CD4-positive, alpha-beta memory T cell (primary cell): ENCODE measurements at places on chromosomes 11 and 22.

DNA sequence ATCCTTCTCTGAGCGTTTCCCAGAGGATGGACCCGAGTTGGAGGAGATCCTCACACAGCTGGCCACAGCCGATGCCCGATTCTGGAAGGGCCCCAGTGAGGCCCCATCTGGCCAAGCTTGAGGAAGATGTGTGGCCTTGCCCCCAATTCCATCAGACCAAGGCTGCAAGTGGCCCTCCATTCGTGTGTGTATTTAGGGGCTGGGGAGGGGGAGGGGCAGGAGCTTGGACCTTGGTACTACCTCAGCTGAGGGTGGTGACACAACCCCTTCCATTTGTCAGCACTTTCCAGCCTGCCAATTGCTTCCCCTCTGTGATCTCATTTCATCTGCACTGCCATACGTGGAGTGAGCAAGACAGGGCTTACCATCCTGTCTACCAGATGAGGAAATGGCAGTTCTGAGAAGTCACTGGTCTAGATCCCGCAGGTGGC, 1.3 kb upstream of the BBS1 start:
- H3K4me1 ChIP-seq = peaks cover 18% of the 10 kb centered on the region
- no peak overlapping the region for H3K27ac ChIP-seq
- no peak for DNase-seq
- peaks cover 10% of the 10 kb centered on the region for H3K36me3 ChIP-seq
- no peaks in the 10 kb centered on the region for H3K27me3 ChIP-seq
- H3K4me3 ChIP-seq = no peak overlapping the region

GRCh38 chr11:86228269-86229038, 16.1 kb upstream of the EED start:
- DNase-seq = no peak
- H3K27me3 ChIP-seq = no peaks in the 10 kb centered on the region
- H3K36me3 ChIP-seq = no peaks in the 10 kb centered on the region
- H3K4me1 ChIP-seq = no peaks in the 10 kb centered on the region
- H3K27ac ChIP-seq = no peak overlapping the region
- H3K4me3 ChIP-seq = no peak overlapping the region

GRCh38 chr22:19176175-19176643, 2.3 kb downstream of the SLC25A1 start:
- no peak for DNase-seq
- H3K27me3 ChIP-seq = no peaks in the 10 kb centered on the region
- H3K4me3 ChIP-seq = no peak overlapping the region
- H3K27ac ChIP-seq = no peak overlapping the region

DNA sequence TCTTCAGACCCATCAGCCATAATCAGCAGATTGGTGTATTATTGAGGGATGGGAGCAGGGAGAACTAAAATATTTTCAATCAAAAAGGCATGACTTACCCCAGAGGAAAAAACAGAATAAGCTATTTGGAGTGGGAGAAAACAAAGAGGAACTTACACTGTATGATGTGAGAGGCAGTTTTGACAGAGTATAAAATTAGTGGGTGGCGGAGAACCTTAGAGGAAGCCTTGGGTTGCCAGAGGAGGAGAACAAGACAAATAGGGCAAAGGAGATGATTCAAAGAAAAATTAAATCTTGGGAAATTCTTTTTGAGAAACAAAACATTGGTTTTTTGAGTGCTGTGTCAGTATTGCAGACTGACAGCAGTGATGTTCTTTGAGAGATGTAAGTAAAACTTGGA, 285.0 kb downstream of the C11orf87 start:
- no peaks in the 10 kb centered on the region for H3K4me1 ChIP-seq
- no peak overlapping the region for H3K4me3 ChIP-seq
- DNase-seq = no peak

- no peak overlapping the region for H3K27ac ChIP-seq
- no peaks in the 10 kb centered on the region for H3K36me3 ChIP-seq
- H3K4me3 ChIP-seq = no peak overlapping the region
- H3K4me1 ChIP-seq = peaks cover 86% of the 10 kb centered on the region
- no peak for DNase-seq
Measured at GRCh38 chr22:22817468-22818201, 70.0 kb upstream of the IGLL5 start.

GRCh38 chr11:69715446-69715845, 11.6 kb upstream of the FGF19 start:
- DNase-seq = no peak
- no peak overlapping the region for H3K27ac ChIP-seq
- H3K4me1 ChIP-seq = peaks cover 12% of the 10 kb centered on the region
- H3K36me3 ChIP-seq = no peaks in the 10 kb centered on the region

- no peaks in the 10 kb centered on the region for H3K36me3 ChIP-seq
- no peaks in the 10 kb centered on the region for H3K4me1 ChIP-seq
- H3K27ac ChIP-seq = no peak overlapping the region
- H3K4me3 ChIP-seq = no peak overlapping the region
Measured at GRCh38 chr22:37008365-37008764, 10.9 kb downstream of the TST start.

DNA sequence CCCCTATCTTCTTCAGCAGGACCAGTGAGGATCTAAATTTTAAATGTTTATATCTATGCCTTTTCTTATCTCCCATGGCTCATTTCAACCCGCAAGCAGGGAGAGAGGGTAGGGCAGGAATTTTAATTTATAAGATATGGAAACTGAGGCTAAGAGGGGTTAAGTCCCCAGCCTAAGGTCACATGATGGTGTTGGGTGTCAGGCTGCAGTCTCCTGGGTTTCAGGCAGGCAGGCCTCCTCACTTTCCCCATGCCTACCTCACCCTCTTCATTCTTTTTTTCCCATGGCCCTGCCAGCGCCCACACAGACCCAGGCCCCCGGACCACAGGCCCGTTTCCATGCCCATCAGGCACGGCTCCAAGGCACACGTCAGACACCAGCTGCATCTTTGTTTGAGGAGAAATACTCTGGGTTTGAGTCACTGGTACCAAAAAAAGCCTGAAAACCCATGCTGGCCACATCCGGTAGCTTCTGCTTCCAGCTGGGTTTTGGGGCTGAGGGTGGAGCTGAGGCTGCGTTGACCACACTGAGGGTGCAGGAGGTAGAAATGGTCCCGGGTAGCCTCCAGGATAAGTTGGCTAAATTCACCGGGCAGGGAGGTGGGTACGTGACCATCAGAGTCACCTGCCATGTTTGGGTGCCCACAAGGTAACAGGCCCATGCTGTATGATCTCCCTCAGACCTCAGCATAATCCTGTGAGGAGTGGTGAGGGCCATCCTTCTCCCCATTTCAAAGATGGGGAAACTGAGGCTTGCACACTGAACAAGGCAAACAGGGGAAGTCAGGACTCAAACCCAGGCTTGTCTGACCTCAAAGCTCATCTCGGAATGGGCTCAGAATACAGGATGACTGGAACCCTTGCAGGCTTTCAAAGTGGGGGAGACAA, 7.5 kb downstream of the CRYBB1 start:
- DNase-seq = peak; percentile 11
- peaks cover 21% of the 10 kb centered on the region for H3K4me1 ChIP-seq
- H3K27me3 ChIP-seq = no peaks in the 10 kb centered on the region
- H3K4me3 ChIP-seq = no peak overlapping the region
- no peaks in the 10 kb centered on the region for H3K36me3 ChIP-seq
- no peak overlapping the region for H3K27ac ChIP-seq

DNA sequence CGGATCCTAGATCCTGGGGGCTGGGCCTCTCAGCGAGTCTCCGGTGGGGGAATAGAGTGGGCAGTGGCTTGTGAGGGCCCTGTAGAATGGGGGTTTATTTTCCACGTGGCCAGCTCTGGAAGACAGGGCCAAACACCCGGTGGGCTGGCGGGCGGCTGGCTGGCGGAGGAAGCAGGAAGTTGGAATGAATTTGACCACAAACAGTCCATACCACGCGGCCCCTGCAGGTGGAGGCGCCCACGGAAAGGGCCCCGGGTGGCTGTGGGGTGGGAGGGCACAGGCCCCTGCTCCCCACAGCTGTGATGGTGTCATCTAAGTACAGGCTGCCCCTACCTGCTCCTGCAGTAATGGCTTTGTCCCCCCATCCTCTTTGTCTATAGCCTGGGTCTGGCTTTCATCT, 15.1 kb downstream of the MCAT start:
- no peak overlapping the region for H3K27ac ChIP-seq
- no peaks in the 10 kb centered on the region for H3K36me3 ChIP-seq
- H3K27me3 ChIP-seq = no peaks in the 10 kb centered on the region
- DNase-seq = no peak
- no peaks in the 10 kb centered on the region for H3K4me1 ChIP-seq
- H3K4me3 ChIP-seq = no peak overlapping the region

- no peak overlapping the region for H3K27ac ChIP-seq
- H3K36me3 ChIP-seq = no peaks in the 10 kb centered on the region
- H3K27me3 ChIP-seq = no peaks in the 10 kb centered on the region
Measured at GRCh38 chr22:46563381-46564083, 26.1 kb upstream of the CELSR1 start.

DNA sequence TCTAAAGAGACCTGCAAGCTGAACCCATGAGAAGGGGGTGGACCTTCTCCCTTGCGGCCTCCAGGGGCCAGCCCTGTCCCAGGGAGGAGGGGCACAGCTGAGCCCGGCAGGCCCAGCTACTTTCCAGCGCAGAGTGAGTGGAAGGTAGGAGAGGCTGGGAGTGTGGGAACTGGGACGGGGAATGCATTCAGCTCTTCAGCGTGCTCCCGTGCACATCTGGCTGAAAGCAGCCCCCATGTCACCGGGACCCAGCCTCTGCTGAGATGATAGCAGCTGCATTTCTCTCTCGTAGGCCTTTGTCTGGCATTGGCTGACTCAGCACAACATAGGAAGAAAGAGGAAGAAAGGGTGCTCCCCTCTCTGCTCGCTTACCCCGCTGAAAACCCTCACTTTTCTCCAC, 951.5 kb downstream of the TBC1D22A start:
- no peaks in the 10 kb centered on the region for H3K27me3 ChIP-seq
- H3K4me1 ChIP-seq = no peaks in the 10 kb centered on the region
- no peak for DNase-seq
- no peak overlapping the region for H3K27ac ChIP-seq
- H3K4me3 ChIP-seq = no peak overlapping the region

- DNase-seq = no peak
- H3K4me3 ChIP-seq = no peak overlapping the region
- H3K27me3 ChIP-seq = no peaks in the 10 kb centered on the region
- no peaks in the 10 kb centered on the region for H3K4me1 ChIP-seq
- no peaks in the 10 kb centered on the region for H3K36me3 ChIP-seq
Measured at GRCh38 chr11:47062736-47063135, 113.9 kb downstream of the ARFGAP2 start.

- H3K36me3 ChIP-seq = no peaks in the 10 kb centered on the region
- DNase-seq = no peak
- H3K4me3 ChIP-seq = no peak overlapping the region
- H3K4me1 ChIP-seq = no peaks in the 10 kb centered on the region
Measured at GRCh38 chr22:46866591-46866990, 104.1 kb downstream of the TBC1D22A start.

- H3K36me3 ChIP-seq = no peaks in the 10 kb centered on the region
- no peak for DNase-seq
- no peak overlapping the region for H3K27ac ChIP-seq
- H3K4me1 ChIP-seq = no peaks in the 10 kb centered on the region
- no peaks in the 10 kb centered on the region for H3K27me3 ChIP-seq
- H3K4me3 ChIP-seq = no peak overlapping the region
Measured at GRCh38 chr22:34379825-34380224, 459.5 kb upstream of the LARGE1 start.

GRCh38 chr22:40588726-40589125, 47.8 kb downstream of the MRTFA start:
- no peaks in the 10 kb centered on the region for H3K4me1 ChIP-seq
- no peaks in the 10 kb centered on the region for H3K27me3 ChIP-seq
- DNase-seq = no peak
- peaks cover 5% of the 10 kb centered on the region for H3K36me3 ChIP-seq

DNA sequence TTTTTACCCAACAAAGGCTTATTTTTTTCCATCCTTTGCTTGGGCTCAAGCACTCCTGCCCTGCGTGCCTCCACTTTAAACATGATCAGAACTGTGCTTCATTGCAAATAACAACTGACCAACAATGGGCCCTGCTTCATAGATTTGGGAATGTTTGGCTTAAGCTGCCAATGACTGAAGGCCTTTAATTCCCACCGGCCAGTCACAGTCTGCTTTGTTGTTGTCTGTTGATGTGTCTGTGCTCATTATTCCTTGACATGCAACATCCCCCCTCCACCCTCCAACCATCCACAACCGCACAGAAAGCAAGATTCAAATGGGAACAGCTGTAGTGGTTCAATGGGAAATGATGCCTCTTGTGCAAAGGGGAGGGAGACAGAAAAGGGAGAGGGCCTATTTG, 23.0 kb downstream of the PAX6 start:
- H3K4me3 ChIP-seq = no peak overlapping the region
- no peak for DNase-seq
- H3K27ac ChIP-seq = no peak overlapping the region
- no peaks in the 10 kb centered on the region for H3K4me1 ChIP-seq
- no peaks in the 10 kb centered on the region for H3K36me3 ChIP-seq
- H3K27me3 ChIP-seq = no peaks in the 10 kb centered on the region

GRCh38 chr11:87555101-87555500, 517.4 kb downstream of the TMEM135 start:
- no peaks in the 10 kb centered on the region for H3K36me3 ChIP-seq
- DNase-seq = no peak
- no peaks in the 10 kb centered on the region for H3K27me3 ChIP-seq
- no peaks in the 10 kb centered on the region for H3K4me1 ChIP-seq

GRCh38 chr11:76674517-76675400, 4.2 kb upstream of the LRRC32 start:
- no peaks in the 10 kb centered on the region for H3K36me3 ChIP-seq
- H3K4me3 ChIP-seq = no peak overlapping the region
- H3K27me3 ChIP-seq = no peaks in the 10 kb centered on the region
- DNase-seq = no peak
- H3K4me1 ChIP-seq = peaks cover 32% of the 10 kb centered on the region

DNA sequence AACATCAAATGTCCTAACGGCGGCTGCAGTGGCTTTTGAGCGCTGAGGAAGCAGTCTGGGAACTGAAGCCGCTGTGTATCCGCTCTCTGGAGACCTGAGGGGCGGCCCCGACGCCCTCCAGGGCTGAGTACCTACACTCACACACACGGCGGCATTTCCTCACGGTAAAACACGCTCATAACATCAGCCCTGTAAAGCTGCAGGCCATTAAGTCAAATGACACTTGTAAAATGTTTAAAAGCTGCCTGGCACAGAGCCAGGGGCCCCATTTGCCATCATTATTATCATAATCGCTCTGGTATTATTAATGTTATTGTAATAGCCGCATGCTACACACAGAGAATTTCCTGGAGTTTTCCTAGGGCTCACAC, 5.1 kb downstream of the CARS1 start:
- no peak for DNase-seq
- H3K4me3 ChIP-seq = no peak overlapping the region
- H3K4me1 ChIP-seq = peaks cover 51% of the 10 kb centered on the region
- H3K36me3 ChIP-seq = peaks cover 6% of the 10 kb centered on the region
- no peak overlapping the region for H3K27ac ChIP-seq

- H3K27me3 ChIP-seq = peaks cover 14% of the 10 kb centered on the region
- H3K4me3 ChIP-seq = no peak overlapping the region
- no peak overlapping the region for H3K27ac ChIP-seq
- peaks cover 6% of the 10 kb centered on the region for H3K4me1 ChIP-seq
- DNase-seq = no peak
Measured at GRCh38 chr22:45014654-45015053, 4.8 kb upstream of the PHF21B start.

DNA sequence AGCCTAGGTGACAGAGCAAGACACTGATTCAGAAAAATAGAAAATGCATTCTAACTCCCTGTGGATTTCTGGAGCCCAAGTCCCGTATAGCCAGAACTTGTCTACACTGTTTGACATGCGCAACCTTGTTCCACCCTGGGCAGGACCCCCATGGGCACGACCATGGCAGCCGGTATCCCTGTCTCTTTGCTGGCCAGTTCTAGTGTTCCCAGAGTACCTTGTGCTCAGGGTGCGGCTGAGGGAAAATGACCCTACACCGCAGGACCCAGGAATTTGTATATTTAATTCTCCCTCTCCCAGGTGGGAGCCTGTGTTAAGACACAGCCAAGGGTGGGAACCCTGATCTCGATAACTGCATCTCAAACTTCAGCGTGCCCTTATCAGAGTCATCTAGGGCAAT, 36.7 kb upstream of the RIC3 start:
- no peaks in the 10 kb centered on the region for H3K36me3 ChIP-seq
- H3K4me1 ChIP-seq = no peaks in the 10 kb centered on the region
- no peak overlapping the region for H3K4me3 ChIP-seq
- no peak for DNase-seq
